ENCODE measurements at places on chromosomes 3 and 15. TPM values are rescaled to one million over a fixed set of nuclear protein-coding genes. Genes with fewer than 3 reads are reported as not detected.

DNA sequence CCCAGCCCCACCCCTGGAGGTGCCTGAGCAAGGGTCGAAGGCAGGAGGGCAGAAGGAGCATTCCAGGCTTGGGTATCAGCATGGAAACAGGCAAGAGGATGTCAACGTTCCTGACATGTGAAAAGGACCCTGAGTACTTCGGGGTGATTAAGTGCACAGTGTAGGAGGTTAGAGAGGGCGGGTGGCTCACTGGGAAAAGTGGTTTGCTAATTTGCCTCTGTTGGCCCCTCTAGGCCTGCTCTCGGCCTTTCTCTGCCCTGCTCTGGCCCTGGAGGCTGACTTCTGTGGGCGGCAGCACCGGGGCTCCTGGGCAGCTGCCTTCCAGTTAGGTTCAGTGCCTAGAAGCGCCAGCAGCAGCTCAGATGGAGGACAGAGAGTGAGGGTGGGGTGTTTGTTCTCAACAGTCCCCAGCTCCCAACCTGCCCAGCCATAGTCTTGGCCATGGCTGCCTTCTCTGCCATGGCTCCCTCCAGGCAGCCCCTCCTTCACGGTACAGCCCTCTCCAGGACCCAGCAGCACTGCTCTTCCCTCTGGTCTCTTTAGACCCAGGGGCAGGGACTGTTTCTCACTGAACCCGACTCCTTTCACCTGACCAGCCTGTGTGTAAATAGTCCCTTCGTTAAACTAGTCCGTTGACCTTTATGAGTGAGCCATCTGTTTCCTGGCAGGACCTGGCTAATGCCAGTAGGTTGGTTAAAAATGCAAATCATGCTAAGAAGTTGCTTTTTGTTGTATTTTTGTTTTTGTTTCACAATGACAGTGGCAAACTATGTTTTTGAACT is 107.1 kb upstream of the TPM1 start:
- H3K27ac ChIP-seq = no peak overlapping the region
- H3K27me3 ChIP-seq = no peaks in the 10 kb centered on the region
- H3K4me3 ChIP-seq = no peak overlapping the region
- no peak for DNase-seq

GRCh38 chr3:124992041-124992440 is 57.5 kb upstream of the MUC13 start:
- H3K4me1 ChIP-seq = no peaks in the 10 kb centered on the region
- H3K36me3 ChIP-seq = peaks cover 30% of the 10 kb centered on the region
- no peak overlapping the region for H3K27ac ChIP-seq
- no peak overlapping the region for H3K4me3 ChIP-seq

- peaks cover 10% of the 10 kb centered on the region for H3K4me1 ChIP-seq
- H3K36me3 ChIP-seq = peaks cover 14% of the 10 kb centered on the region
- no peak for DNase-seq
- no peak overlapping the region for H3K27ac ChIP-seq
Measured at GRCh38 chr3:149610351-149611105, 47.3 kb downstream of the WWTR1 start.

DNA sequence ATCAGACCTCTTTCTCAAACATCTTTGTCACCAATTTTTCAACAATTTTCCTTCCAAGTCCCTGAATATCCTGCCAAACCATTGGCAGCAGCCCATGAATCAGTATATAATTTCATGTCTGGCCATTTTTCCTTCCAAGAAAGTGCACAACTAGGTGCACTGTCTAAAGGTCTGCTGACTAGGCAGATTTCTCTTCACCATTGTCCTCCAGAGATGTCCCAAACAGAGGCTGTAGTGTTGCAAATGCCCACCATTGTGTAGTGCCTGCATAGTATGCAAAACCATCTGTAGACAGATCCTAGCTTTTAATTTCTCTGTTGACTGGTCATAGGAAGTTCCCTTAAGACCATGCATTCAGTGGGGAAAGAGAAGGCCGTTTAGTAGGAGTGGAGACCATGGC is 25.0 kb upstream of the GOLGA6L2 start:
- DNase-seq = no peak
- H3K27me3 ChIP-seq = no peaks in the 10 kb centered on the region
- no peaks in the 10 kb centered on the region for H3K4me1 ChIP-seq
- no peaks in the 10 kb centered on the region for H3K36me3 ChIP-seq

- no peaks in the 10 kb centered on the region for H3K27me3 ChIP-seq
- H3K36me3 ChIP-seq = no peaks in the 10 kb centered on the region
- H3K4me1 ChIP-seq = peaks cover 35% of the 10 kb centered on the region
- H3K4me3 ChIP-seq = peak overlapping the region; percentile 78
- H3K27ac ChIP-seq = no peak overlapping the region
Measured at GRCh38 chr3:58490860-58491501, 915 bp upstream of the KCTD6 start.

GRCh38 chr3:177598097-177598833 is 401.0 kb upstream of the TBL1XR1 start:
- H3K27ac ChIP-seq = peak overlapping the region; percentile 93
- peaks cover 64% of the 10 kb centered on the region for H3K4me1 ChIP-seq
- no peak overlapping the region for H3K4me3 ChIP-seq
- no peaks in the 10 kb centered on the region for H3K27me3 ChIP-seq
- no peaks in the 10 kb centered on the region for H3K36me3 ChIP-seq

GRCh38 chr3:56557831-56558170 is 826 bp downstream of the CCDC66 start:
- H3K27ac ChIP-seq = peak overlapping the region; percentile 97
- H3K4me3 ChIP-seq = peak overlapping the region; percentile 100
- DNase-seq = no peak
- H3K36me3 ChIP-seq = peaks cover 19% of the 10 kb centered on the region
- peaks cover 37% of the 10 kb centered on the region for H3K27me3 ChIP-seq

GRCh38 chr15:77632534-77633133 is at the start of gene LINGO1:
Gene LINGO1 (minus strand): TSS chr15:77632912. CDS start chr15:77632315, 597 bp downstream.
- peaks cover 58% of the 10 kb centered on the region for H3K27me3 ChIP-seq
- H3K27ac ChIP-seq = no peak within 1 kb of the TSS
- H3K4me3 ChIP-seq = peak within 1 kb of the TSS; percentile 57

DNA sequence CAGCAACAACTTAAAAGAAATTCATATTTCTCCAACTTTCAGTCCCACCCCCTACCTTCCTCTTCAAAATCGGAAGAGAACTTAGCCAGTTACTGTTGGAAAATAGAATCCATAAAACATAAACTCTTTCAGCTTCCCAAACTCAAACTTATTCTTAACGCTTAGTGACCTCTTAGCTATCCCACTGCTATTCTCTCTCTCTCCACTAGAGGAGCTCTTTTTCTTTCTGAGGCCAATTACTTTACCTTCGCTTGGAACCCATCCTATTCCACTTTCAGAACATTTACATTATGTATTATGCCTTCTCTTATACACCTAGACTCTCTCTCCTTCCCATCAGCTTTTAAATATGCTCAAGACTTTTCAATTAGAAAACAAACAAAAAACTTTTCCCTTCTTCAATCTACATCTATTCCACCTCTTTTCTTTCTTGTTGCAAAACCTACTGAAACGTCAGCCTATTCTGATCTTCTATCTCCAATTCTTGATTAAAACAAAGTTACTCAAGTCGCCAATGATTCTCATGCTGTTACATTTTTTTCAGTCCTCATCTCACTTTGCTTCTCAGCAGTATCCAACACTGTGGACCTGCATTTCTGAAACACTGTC is 13.4 kb upstream of the GHSR start:
- peak; percentile 59 for DNase-seq
- no peak overlapping the region for H3K27ac ChIP-seq
- no peak overlapping the region for H3K4me3 ChIP-seq
- H3K4me1 ChIP-seq = peaks cover under 1% of the 10 kb centered on the region
- no peaks in the 10 kb centered on the region for H3K36me3 ChIP-seq

GRCh38 chr3:44887101-44887500 is 12.7 kb downstream of the TGM4 start:
- no peaks in the 10 kb centered on the region for H3K27me3 ChIP-seq
- peaks cover 7% of the 10 kb centered on the region for H3K36me3 ChIP-seq
- DNase-seq = no peak
- H3K4me3 ChIP-seq = peak overlapping the region; percentile 17
- H3K27ac ChIP-seq = peak overlapping the region; percentile 79

DNA sequence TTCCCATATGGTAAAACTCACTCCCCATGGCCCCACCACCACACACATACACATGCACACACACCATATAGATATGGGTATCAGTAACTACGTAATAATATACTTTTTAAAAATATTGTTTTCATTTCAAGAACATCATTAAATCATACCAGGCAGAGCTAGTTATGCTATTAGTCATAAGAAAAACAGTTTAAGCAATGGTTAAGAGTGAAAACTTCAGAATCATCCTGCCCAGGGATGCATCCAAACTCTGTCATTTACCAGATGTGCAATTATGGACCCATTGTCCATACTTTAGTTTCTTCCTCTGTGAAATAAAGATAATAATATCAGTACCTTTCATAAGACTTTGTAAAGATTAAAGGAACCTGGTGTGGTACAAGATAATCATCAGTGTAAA is 608.3 kb downstream of the RBMS3 start:
- no peaks in the 10 kb centered on the region for H3K27me3 ChIP-seq
- H3K27ac ChIP-seq = no peak overlapping the region
- peaks cover 10% of the 10 kb centered on the region for H3K4me1 ChIP-seq
- peaks cover 6% of the 10 kb centered on the region for H3K36me3 ChIP-seq
- DNase-seq = peak; percentile 26

GRCh38 chr3:186472456-186473008 is 71.6 kb downstream of the CRYGS start:
- peaks cover 13% of the 10 kb centered on the region for H3K27me3 ChIP-seq
- no peaks in the 10 kb centered on the region for H3K36me3 ChIP-seq
- no peak overlapping the region for H3K27ac ChIP-seq
- peaks cover 17% of the 10 kb centered on the region for H3K4me1 ChIP-seq
- H3K4me3 ChIP-seq = no peak overlapping the region

DNA sequence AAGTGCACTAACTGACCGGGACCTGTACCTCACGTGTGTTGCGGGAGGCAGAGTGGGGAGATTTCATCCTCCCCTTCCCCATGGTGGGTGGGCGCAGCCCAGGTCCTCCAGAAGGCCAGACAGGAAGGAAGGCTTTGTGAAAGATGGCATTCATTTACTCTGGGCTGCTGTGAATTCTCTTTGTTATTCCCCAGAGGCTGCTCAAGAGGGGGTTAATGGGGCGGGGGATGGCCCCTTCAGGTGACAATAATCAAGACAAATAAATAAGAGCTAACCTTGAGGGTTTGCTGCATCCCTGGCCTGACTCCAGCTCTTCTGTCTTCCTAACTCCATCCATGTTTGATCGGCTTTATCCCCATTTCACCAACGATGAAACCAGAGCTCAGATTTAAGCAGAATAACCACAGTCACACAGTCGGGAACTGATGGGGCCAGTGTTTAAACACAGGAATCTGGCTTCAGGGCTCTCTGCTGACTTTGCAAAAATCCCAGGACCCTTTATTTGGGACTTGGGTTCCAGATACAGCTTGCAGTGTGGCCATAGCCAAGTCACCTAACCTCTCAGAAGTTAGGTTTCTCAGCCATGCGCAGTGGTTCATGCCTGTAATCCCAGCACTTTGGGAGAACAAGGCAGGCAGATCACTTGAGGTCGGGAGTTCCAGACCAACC is 16.5 kb downstream of the PIF1 start:
- no peak overlapping the region for H3K4me3 ChIP-seq
- H3K4me1 ChIP-seq = no peaks in the 10 kb centered on the region
- no peak overlapping the region for H3K27ac ChIP-seq
- no peak for DNase-seq
- no peaks in the 10 kb centered on the region for H3K36me3 ChIP-seq

GRCh38 chr3:42544492-42545283 is 37.1 kb downstream of the SEC22C start:
- no peaks in the 10 kb centered on the region for H3K4me1 ChIP-seq
- no peaks in the 10 kb centered on the region for H3K27me3 ChIP-seq
- H3K4me3 ChIP-seq = no peak overlapping the region
- peaks cover 20% of the 10 kb centered on the region for H3K36me3 ChIP-seq
- DNase-seq = peak; percentile 7

Gene CCR3
- not detected for total RNA-seq

Gene WWTR1
- 54.9 TPM for total RNA-seq

Gene EXD1
- total RNA-seq = 0.37 TPM

Gene SLC28A1
- not detected for total RNA-seq

Gene ITGA11
- total RNA-seq = not detected

Gene ZNF620
- total RNA-seq = 2.9 TPM
